ENCODE measurements at places on chromosomes 11 and 22. TPM values are rescaled to one million over a fixed set of nuclear protein-coding genes. Genes with fewer than 3 reads are reported as not detected.

The TEX54 gene
- total RNA-seq, result not detected

The SOX10 gene
- 16.0 TPM for total RNA-seq

The C11orf87 gene
- not detected for total RNA-seq

The OR5M11 gene
- total RNA-seq, result not detected

The GAB4 gene
- total RNA-seq, result not detected

The TRIM64C gene
- not detected for total RNA-seq

The CTSC gene
- 14.2 TPM for total RNA-seq

The DDI1 gene
- not detected for total RNA-seq

The OR5P2 gene
- not detected for total RNA-seq

The GLYATL1 gene
- not detected for total RNA-seq

The PRR33 gene
- not detected for total RNA-seq

The PYGM gene
- 17.1 TPM for total RNA-seq

The PAFAH1B2 gene
- total RNA-seq, result 82.3 TPM

The MYRF gene
- total RNA-seq, result 0.78 TPM

The DAGLA gene
- 5.6 TPM for total RNA-seq

The F2 gene
- not detected for total RNA-seq

The SLC5A1 gene
- total RNA-seq, result not detected

The OR10A2 gene
- not detected for total RNA-seq

The GLYATL2 gene
- not detected for total RNA-seq

The ARHGAP8 gene
- total RNA-seq, result not detected

The MS4A15 gene
- total RNA-seq, result not detected

The FLRT1 gene
- 3.0 TPM for total RNA-seq

The POU2F3 gene
- total RNA-seq, result not detected

The RHOD gene
- total RNA-seq, result 12.4 TPM

The NLRP14 gene
- total RNA-seq, result not detected

The HEPHL1 gene
- not detected for total RNA-seq

The PRDM10 gene
- total RNA-seq, result 12.0 TPM

The GDPD4 gene
- total RNA-seq, result not detected

The RASD2 gene
- 8.2 TPM for total RNA-seq

The AMPD3 gene
- total RNA-seq, result 5.0 TPM

The OR51I1 gene
- not detected for total RNA-seq

The SLC35E4 gene
- total RNA-seq, result 11.5 TPM

The ESAM gene
- total RNA-seq, result 27.2 TPM

The ST14 gene
- 0.62 TPM for total RNA-seq

The MYOD1 gene
- total RNA-seq, result not detected

The PIH1D2 gene
- 4.2 TPM for total RNA-seq

The SCN3B gene
- 2.1 TPM for total RNA-seq

The PCNX3 gene
- total RNA-seq, result 15.9 TPM

Measured in gastroesophageal sphincter (tissue), 4 donors.